ENCODE measurements at places on chromosomes 11 and 22. TPM values are rescaled to one million over a fixed set of nuclear protein-coding genes. Genes with fewer than 3 reads are reported as not detected.
A peak's percentile ranks its signal among the peaks of the same experiment; 100 is the strongest.

GRCh38 chr11:132024587-132025295 lies 654.3 kb downstream of the NTM start:
- DNase-seq, result no peak

GRCh38 chr11:13291800-13292199 lies 14.2 kb downstream of the BMAL1 start:
- DNase-seq, result no peak

GRCh38 chr11:64028398-64029115 lies 7.2 kb upstream of the FLRT1 start:
- DNase-seq, result peak; percentile 16

DNA sequence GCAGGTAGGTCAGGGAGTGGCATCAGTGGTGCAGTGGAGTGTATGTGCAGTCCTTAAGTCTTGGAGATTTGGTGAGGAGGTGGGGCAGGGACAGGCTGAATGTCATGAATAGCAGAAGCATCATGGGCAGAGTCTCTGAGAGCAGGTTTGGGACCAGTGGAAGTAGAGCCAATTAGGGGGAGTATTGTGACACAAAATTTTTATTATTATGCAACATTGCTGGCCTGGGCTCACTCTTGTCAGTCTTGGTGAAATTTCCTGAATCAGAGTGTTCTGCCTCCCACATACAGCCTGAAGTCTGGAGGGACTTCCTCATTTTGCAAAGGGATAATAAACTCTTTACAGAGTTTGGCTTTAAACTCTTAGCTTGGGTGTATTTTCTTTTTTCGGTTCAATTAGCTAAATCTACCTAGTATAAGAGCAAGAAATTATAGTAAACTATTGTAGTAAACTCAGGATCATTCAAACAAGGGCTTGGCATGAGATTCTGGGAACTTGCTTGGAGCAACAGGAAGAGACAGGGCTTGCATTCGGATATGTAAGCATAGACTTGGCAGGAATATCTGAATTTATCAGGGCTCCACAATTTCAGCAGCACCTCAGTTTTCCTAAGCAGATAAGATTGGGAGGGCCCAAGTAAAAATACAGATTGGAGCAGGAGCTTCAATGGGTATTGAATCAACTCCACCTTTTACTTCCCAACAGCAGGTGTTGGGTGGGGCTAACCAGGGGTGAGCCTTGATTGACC lies 67.7 kb downstream of the FDX1 start:
- DNase-seq, result no peak

DNA sequence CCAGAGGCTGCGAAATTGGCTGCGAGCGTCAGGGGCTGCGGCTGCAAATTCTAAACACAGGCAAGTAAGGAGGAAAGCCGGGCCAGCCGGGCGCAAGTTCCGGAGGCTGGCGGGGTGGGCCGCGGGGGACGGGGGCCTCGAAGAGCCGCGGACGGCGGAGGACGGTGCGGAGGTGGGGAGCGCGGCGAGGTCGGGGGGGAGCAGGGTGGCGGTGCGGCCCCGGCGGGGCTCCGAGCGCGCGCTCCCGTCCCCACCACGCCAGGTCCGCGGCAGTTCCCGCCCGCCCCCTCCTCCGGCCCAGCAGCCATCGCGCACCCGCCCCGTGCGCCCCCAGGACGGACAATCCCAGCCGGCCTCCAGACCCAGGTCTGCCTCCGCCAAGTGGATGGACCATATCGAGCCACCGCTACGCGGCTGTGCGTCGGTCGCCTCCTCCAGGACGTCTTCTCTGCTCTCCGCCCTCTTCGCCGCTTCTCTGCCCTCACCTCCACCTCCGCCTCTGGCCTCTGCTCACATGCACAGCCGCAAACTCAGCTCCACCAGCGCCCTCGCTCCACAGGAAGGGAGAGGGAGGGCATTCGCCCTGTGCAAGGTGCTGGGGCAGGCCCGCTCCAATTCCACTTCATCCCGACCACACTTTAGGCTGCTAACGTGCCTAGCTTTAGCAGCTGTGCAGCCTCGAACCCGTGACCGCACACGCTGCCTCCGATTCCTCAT lies 7.2 kb downstream of the ELFN2 start:
- DNase-seq, result peak; percentile 43

DNA sequence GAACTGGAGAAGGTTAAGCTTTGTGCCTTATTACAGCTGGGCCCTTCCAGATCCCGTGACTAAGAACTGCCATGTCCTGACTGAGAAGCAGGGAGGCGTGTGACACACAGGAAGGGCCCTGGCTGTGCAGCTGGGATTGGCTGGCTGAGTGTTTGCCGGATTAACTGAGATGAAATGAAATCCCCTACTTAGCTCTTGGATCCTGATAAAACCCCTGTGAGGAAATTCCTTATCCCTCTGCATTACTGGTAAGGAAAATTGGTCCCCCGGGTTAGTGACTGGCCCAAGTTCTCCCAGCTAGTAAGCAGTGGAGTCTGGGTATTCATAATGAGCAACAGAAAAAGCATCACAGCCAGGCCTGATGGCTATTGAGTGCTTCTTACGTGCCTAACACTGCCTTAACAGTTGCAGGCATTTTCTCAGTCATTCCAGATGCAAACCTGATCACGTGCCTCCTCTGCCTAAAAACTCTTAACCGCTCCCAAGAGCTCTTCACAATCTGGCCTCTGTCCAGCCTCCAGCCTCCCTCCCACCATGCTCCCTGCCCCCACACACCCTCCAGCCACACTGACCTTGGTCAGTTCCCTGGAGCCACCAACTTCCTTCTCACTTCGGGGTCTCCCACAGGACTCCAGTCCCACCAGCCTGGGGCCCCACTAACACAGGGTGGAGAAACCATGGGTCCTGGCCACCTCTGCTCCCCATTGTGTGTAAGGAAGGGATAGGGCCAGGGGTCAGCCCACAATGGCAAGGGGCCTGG lies 37.8 kb downstream of the ARRB1 start:
- no peak for DNase-seq

- peak; percentile 56 for DNase-seq
Observed at GRCh38 chr22:24429411-24430365, 2.3 kb downstream of the ADORA2A start.

DNA sequence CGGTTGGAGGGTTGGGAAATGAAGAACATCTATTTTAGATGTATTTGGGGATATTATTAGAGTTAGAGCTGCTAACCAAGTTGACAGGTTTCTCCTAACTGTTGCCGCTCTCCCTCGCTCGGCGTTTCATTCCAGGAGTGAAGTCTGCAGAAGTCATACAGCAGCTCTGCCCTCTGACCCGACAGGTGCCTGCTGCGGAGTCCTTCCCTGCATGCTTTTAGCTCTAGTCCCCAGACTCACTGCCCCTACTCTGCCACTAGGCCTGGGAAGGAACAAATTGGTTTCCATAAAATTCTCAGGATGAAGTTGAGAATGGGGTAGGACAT lies 124.9 kb downstream of the DBX1 start:
- no peak for DNase-seq

- DNase-seq, result no peak
Observed at GRCh38 chr11:125553357-125553756, 15.9 kb upstream of the EI24 start.

- no peak for DNase-seq
Observed at GRCh38 chr11:64157631-64158394, 8.1 kb downstream of the MACROD1 start.

DNA sequence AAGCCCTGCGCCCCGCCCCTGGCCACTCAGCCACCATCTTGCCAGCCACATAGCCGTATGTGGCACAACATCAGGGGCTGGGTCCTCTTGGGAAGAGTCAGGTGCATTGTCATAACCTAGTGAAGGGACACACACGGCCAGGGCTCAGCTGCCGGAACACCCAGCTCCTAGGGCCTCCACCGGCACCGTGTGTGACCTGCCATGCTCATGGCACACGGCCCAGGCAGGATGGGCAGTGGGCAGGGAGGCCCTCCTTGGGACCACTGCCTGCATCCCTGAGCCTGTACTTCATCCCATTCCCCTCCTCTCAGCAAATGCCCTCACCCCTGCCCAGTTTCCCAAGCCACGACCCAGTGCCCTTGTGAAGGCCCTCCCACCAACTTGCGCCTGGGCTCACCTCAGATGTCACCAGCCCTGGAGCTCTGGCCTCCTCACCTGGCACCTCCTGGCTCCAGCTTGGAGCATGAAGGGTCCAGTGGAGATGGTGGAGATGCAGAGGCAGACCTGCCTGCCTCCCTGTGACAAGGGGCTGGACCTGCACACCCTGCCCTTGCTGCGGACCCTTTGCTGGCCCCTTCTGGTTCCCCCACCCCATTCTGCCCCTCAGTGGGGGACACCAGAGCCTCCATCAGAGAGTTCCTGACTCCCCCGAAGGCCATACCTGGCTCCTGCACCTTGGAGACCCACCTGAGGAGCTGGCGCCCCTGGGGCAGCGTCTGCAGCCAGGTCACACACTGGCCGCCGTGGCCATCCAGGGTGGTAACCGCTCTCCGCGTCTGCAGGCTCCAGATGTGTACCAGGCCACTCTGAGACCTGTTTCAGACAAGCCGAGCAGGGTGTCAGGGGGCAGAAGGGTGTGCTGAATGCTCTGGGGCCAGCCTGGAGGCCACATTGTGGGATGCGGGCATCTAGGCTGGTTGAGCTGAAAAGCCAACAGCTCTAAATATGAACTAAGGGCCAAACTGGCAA lies 34.5 kb downstream of the GNB1L start:
- no peak for DNase-seq

DNA sequence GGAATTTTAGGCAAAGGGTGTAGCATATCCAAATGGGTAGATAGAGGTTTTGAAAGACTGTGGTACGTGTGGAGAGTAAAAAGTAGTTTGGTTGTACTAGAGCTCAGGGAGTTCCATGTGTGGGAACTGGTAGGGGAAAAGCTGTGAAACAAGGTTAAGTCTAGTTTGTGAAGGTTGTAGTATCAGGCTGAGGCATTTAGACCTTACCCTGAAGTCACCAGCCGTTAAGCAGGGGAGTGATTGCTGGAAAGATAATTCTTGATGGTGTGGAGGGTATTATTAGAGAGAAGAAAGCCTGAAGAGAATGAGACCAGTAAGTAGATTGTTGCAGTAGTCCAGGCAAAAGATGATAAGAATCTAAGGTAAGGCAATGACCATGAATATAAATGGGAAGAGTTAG lies 68.0 kb downstream of the RNF169 start:
- no peak for DNase-seq

GRCh38 chr11:47503227-47503626 lies 49.7 kb downstream of the CELF1 start:
- DNase-seq, result no peak

DNA sequence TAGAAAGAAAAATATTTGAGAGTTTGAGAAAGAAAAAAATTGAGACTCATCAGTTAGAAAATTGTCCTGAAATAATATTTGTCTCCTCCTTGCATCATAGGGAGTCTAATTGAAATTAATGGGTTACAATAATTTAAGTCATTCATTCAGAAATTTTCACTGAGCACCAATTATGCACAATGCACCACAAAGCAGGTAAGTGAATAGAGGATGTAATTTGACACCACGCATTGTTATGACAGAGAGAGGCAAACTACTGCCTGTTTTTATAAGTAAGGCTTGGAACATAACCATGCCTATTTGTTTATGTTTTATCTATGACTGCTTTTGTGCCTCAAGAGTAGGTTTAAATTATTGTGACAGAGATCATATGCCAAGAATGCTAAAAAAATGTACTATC lies 537.9 kb upstream of the FAT3 start:
- no peak for DNase-seq

DNA sequence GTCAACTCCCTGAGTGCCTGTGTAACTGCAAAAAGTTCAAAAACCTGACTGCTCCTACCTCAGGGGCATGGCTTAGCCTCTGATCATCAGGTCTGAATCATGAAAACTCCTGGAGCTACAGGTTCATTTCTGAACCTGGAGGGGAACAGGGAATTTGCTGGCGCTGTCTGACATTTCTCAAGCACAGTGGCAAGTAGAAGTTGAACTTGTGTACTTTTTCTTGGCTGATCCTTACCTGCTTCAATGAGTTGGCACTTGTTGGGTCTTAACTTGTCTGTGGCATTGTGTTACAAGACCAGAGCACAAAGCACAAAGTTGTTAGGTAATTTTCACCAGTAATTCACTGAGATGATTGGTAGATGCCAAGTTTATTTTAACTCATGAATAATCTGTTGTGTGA lies 3.3 kb downstream of the TMEM109 start:
- no peak for DNase-seq

DNA sequence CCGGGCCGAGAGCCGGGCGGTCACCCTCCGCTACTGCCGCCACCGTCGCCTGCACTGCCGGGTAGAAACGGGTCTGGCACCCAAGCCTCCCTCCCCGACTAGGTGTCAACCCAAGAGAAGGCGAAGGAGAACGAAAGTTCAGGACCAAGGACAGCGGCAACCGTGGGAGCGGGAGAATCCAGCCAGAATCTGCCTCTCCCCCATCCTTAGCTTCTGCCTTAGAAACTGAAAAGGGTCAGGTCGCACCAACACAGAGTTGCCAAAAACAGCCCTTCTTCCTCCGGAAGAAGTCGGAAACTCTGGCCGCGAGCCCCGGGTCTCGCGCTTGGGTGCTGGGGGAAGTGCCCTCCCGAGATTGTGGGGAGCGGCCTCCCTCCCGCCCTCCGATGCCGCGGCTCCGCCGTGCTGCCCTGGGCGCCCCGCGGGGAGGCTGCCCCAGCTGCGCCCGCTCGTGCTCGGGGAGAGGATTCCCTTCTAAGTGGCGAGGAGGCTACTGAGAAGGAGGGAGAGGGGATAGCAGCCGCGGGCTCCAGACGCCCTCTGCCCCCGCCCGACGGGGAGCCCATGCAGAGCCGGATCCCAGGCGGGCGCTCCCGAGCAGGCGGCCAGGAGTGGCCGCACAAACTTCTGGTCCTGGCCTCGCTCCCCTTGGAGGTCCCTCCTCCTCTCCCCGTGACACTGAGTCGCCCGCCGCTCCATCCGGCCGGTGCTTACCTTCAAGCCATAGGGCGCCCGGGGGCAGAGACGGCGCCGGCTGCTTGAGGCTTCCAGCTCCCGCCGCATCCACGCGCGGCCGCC lies 637 bp downstream of the DRD2 start:
- DNase-seq, result no peak

DNA sequence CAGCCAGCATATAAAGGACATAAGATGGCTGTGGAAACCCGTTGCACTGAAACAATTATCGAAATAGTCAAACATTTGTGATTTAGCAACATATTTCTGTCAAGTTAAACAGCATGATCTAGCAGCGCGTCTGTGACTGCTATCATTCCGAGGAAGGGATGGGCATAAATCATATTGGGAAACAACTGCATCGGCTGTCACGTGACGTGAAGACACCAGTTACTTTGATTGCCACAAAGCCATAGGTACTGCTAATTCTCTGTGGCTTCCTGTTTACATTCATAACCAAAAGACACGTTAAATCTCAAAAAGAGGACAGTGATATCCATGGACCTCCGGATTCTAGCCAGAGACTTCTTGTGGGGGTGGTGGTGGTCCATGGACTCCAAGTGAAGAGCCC lies 87.8 kb downstream of the CACNA1I start:
- DNase-seq, result peak; percentile 27

The SLC37A2 gene
- total RNA-seq, result 0.34 TPM

The OR6T1 gene
- not detected for total RNA-seq

The CECR2 gene
- not detected for total RNA-seq

The UBQLN3 gene
- total RNA-seq, result not detected

The LRRC10B gene
- not detected for total RNA-seq

The OR52E8 gene
- total RNA-seq, result not detected

The OR56A3 gene
- not detected for total RNA-seq

The FLRT1 gene
- not detected for total RNA-seq

The OR52J3 gene
- not detected for total RNA-seq

The SESN3 gene
- 63.9 TPM for total RNA-seq
